ENCODE measurements at places on chromosomes 5 and 9. TPM values are rescaled to one million over a fixed set of nuclear protein-coding genes. Genes with fewer than 3 reads are reported as not detected.
A peak's percentile ranks its signal among the peaks of the same experiment; 100 is the strongest.

DNA sequence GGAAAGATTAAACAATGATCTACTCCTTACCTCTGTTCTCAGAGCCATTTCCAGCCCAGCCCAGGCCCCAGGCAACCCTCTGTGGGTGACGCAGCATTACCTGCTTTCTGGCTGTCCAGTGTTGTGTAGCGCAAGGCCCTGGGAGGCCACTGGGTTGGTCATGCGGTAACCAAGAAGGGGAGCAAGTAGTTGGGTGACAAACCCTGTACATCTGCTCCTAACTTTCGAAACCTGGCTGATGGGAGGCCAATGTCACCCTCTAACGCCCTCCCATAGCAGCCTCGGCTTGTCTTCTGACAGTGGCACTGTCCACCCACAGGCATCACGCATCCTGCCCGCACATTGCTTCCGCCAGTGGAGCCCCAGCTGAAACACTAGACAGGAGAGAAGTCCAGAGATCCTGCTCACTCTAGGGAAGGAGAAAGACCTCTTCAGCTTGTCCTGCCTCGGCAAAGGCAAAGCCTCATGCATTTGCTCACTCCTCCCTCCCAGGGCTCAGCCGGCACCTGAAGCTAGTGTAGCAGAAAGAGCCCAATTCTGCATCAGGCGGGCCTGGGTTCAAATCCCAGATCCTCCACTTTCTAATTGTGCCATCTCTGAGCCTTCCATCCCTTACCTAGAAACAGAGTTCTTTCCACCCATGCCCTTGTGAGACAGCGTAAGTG is 94.6 kb downstream of the ADAMTS2 start:
- no peak for DNase-seq

GRCh38 chr9:5188060-5188984 is 2.9 kb upstream of the INSL6 start:
- DNase-seq: no peak

- DNase-seq: no peak
Observed at GRCh38 chr5:165201771-165202518, 1696.5 kb downstream of the MAT2B start.

DNA sequence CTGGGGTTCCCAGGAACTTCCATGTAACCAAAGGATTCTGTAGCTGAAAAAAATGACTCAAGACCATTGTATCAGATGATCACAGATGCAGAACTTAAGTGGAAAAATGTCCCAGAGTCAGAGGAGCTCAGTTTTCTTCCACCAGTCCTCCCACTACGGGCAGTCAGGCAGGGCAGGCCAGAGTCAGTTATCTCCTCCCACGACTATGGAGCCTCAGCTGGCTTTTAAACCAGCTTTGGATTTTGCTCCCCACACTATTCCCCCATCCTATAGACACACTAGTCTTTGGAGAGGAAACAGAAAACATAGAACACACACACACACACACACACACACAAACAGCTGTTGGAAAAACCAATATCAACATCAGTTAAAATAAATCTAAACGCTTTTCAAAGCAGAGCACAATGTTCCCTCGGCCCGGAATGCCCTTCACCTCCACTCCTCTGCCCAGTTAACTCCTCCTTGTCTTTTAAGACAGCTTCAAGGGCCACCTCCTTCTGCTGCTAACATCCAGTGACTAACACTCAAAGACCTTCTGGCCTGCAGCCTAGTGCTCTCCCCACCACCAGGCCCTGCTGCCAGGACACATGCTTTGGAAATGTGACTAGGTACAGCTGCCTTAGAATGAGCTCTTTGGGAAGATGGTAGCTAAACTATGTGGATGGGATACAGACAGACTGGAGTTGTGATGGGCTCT is 56.8 kb downstream of the NIPAL4 start:
- DNase-seq: no peak

GRCh38 chr9:134738869-134739659 is 97.5 kb downstream of the COL5A1 start:
- peak; percentile 10 for DNase-seq

DNA sequence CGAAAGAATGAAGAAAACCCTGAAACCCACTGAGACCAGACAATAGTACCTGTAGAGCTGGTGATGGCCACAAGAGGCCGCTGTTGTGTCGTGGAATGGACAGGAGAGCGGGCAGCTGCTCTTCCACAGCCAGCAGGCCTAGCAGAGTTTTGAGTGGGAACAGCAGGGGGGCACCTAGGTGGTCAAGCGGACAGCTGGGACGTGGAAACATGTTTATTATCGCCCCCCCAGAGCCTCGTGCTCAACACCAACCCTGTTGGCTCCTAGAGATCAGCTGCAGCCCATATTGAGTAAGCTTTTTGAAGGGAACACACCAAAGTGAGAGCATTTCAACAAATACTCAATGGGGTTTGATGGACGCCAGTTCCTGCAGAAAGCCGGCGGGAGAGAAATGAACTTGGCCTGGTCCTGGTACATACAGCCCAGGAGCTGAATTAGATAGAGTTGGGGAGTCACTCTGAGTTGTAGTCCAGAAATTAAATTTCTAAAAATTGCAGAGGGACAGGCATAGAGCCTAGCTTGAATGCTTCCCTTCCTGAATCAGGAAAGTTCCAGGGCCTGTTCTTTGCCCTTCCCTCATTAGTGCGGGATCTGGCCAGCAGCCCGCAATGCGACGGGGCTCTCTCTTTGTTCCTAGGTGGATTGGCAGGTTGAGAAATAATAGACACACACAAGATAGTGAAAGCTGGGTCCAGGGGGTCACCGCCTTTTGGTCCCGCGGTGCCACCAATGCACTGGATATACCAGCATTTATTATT is 33.8 kb downstream of the MFAP3 start:
- peak; percentile 62 for DNase-seq

The ZNF618 gene
- 3.0 TPM for polyA plus RNA-seq

Measured in urinary bladder (tissue), 4 donors.